ENCODE measurements at places on chromosomes 11 and 22. TPM values are rescaled to one million over a fixed set of nuclear protein-coding genes. Genes with fewer than 3 reads are reported as not detected.

Gene NRXN2
- total RNA-seq = 10.2 TPM

Gene TMPRSS13
- total RNA-seq = 0.58 TPM

Gene CFAP300
- 2.7 TPM for total RNA-seq

Gene IGLL5
- not detected for total RNA-seq

Gene ZFTA
- 20.2 TPM for total RNA-seq

DNA sequence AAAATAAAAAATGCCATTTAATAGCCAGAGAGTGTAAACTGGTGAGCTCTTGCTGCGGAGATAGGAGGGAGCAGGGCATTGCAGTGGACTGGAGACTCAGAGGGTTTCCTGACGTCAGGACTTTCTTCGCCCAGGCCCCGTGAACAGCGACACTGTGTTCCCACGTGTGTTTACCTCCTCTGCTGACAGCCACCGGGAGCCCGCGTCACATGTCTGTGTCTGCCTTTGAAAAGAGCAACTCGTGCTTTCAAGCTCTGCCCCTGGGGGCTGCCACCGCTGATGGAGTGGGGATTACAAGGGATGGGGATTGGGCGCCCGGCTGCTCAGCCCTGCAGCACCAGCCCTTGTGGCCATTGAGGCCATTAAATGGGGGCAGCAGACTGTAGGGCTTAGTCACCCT is 3.3 kb downstream of the TANGO2 start:
- H3K27me3 ChIP-seq = no peaks in the 10 kb centered on the region
- no peak for DNase-seq
- no peak overlapping the region for H3K4me3 ChIP-seq

GRCh38 chr11:551596-551995 is 8.9 kb downstream of the LMNTD2 start:
- no peak for DNase-seq
- peaks cover 24% of the 10 kb centered on the region for H3K27me3 ChIP-seq
- H3K4me1 ChIP-seq = no peaks in the 10 kb centered on the region

- DNase-seq = no peak
- peaks cover 17% of the 10 kb centered on the region for H3K4me1 ChIP-seq
- no peaks in the 10 kb centered on the region for H3K27me3 ChIP-seq
- H3K4me3 ChIP-seq = no peak overlapping the region
- H3K27ac ChIP-seq = no peak overlapping the region
These were observed 1.2 kb upstream of the CCDC117 start for GRCh38 chr22:28771195-28771791.

DNA sequence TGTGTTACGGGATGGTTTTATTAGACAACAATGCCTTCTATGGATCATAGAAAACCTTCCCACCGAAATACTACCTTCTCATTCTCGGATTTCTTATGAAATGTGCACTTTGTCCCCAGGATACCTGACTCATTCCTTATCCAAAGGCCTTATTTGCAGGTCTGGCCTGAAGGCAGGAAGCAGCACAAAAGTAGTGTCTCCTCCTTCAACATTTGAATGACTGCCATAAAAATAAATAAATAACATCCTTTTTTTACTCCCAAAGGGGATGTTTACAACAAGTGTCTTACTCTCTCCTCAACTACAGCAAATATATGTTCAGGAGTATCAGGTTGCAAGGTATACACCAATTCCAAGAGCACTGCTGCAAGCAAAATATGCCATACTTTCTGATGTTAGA is 41.6 kb upstream of the PAK1 start:
- no peak for DNase-seq
- no peak overlapping the region for H3K27ac ChIP-seq
- H3K27me3 ChIP-seq = no peaks in the 10 kb centered on the region
- H3K4me1 ChIP-seq = no peaks in the 10 kb centered on the region
- no peak overlapping the region for H3K4me3 ChIP-seq
- no peaks in the 10 kb centered on the region for H3K36me3 ChIP-seq

DNA sequence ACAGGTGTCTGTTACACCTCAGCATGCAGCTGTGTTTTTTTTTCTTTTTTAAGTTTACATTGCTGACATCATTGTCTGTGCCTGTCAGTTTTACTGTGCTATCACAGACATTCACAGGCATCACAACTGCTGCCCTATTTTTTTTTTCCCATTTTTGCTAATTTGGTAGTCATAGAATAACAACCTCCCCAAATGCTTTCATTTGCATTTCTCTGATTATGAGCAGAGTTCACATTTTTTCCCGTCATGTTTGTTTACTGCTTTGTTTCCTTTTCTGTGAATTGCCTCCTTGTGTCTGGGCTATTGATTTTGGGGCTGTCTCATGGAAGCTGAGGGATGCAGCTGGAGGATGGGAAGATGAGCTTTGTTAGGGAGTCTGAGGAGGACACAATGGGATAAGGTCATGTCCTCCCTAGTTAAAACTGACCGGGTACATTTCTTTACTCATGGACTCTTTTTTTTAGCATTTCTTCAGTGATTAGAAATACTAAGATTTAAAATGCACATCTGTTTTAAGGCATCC is 155.1 kb downstream of the LDLRAD3 start:
- no peaks in the 10 kb centered on the region for H3K36me3 ChIP-seq
- DNase-seq = no peak
- H3K4me3 ChIP-seq = no peak overlapping the region
- H3K4me1 ChIP-seq = no peaks in the 10 kb centered on the region
- H3K27ac ChIP-seq = no peak overlapping the region
- no peaks in the 10 kb centered on the region for H3K27me3 ChIP-seq

DNA sequence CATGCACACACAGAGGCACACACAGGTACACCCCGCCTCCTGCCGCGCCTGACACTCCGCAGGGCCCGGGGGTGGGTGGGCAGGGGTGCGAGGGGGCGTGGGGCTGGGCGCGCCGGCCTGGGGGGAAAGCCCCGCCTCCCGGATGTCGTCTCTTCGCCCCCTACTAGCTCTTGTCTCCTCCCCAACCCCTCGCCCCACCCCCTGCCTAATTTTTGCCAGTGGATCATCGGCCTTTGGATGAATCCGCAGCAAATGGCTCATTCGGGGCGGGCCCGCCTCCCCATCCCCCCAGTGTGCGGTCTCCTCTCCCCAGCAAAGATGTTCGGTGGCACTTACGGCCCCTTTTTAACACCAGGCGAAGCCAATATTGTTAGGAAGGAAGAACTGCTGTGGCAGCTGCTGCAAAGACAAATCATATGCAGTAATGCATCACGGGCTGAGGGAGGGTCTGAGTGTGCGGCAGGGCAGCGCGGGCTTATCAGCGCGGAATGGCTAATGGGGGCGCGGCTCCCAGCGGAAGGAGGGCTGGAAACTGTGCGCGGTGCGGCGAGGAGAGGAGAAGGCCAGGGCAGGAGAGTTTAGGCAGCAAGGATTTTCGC is 13.4 kb upstream of the NECTIN1 start:
- H3K36me3 ChIP-seq = no peaks in the 10 kb centered on the region
- no peak overlapping the region for H3K4me3 ChIP-seq
- peaks cover 25% of the 10 kb centered on the region for H3K27me3 ChIP-seq
- no peak overlapping the region for H3K27ac ChIP-seq
- no peak for DNase-seq

DNA sequence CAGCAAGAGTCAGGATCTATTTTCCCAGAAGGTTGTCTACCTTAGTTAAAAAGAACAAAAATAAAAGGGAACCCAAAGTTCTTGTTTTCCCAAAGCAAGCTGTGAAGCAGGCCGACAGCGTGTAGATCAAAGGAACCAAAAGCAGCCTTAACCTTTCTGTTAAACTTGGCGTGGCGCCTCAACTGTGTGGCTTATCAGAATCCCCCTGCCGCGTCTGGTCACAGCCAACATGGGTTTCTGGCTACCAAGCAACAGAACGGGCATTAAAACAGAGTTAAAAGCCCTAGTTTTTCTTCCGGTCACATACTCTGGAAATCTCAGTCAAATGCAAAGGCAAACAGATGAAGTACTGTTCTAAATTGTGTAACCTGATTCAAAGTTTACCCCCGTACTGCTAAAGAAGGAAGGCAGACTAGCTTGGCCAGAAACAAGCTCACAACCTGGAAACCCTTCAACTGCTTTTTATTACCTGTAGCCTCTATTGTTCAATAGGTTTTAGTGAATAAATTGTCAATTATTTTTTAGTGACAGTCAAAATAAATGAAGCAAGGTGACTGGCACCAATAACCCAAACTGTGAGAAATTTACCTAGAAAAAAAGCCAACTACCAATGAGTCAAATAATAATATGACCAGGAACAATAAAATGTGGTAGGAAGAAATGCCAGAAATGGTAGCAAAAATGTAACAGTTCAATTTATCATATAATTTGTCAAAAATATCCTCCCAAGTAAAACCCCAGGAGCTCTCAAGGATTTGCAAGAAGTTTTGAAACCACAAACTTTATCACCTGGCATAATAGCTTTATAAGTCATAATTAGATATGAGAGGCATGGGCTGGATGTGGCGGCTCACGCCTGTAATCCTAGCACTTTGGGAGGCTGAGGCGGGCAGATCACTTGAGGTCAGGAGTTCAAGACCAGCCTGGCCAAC is 21.4 kb downstream of the CHKA start:
- H3K27ac ChIP-seq = peak overlapping the region; percentile 78
- no peaks in the 10 kb centered on the region for H3K36me3 ChIP-seq
- peaks cover 34% of the 10 kb centered on the region for H3K4me1 ChIP-seq
- DNase-seq = peak; percentile 58
- H3K4me3 ChIP-seq = no peak overlapping the region

DNA sequence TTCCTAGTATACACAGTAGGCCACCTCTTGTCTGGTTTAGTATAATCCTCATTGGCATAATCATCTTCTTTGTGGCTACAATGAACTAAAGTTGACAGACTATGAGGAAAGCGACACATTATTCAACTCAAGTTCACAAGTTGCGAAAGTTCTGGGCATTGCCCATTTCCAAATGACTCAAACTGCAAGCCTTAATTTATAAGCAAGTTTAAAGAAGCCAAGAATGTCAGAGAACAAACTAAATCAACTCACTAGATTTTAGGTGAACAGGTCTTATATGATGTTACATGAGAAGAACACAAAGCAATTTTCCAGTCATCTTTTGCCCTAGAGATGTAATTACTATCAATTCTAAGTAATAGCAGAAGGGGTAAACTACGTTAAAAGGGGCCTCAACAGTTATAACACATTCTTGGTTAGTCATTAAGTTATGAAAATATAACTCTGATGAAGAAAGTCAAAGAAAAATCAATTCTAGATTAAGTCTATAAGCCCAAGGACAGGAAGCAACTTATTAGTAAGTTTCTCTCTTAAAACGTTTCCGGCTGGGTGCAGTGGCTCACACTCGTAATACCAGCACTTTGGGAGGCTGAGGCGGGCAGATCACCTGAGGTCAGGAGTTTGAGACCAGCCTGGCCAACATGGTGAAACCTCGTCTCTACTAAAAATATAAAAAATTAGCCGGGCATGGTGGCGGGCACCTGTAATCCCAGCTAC is 21.5 kb downstream of the PICALM start:
- H3K27ac ChIP-seq = no peak overlapping the region
- no peaks in the 10 kb centered on the region for H3K36me3 ChIP-seq
- H3K27me3 ChIP-seq = no peaks in the 10 kb centered on the region
- DNase-seq = no peak
- H3K4me1 ChIP-seq = peaks cover 4% of the 10 kb centered on the region
- no peak overlapping the region for H3K4me3 ChIP-seq

- no peaks in the 10 kb centered on the region for H3K27me3 ChIP-seq
- H3K4me3 ChIP-seq = peak overlapping the region; percentile 59
- peak; percentile 74 for DNase-seq
- no peaks in the 10 kb centered on the region for H3K36me3 ChIP-seq
These were observed 650 bp upstream of the MAPK11 start for GRCh38 chr22:50270666-50271394.

- H3K27ac ChIP-seq = peak within 1 kb of the TSS; percentile 83
- H3K36me3 ChIP-seq = no peaks in the 10 kb centered on the region
- H3K4me1 ChIP-seq = peaks cover 5% of the 10 kb centered on the region
- H3K4me3 ChIP-seq = peak within 1 kb of the TSS; percentile 98
- no peaks in the 10 kb centered on the region for H3K27me3 ChIP-seq
These were observed at the start of gene ZW10 for GRCh38 chr11:113773416-113774173. TSS of gene ZW10 (minus strand) at chr11:113773692. CDS start at chr11:113773666, 26 bp downstream.

DNA sequence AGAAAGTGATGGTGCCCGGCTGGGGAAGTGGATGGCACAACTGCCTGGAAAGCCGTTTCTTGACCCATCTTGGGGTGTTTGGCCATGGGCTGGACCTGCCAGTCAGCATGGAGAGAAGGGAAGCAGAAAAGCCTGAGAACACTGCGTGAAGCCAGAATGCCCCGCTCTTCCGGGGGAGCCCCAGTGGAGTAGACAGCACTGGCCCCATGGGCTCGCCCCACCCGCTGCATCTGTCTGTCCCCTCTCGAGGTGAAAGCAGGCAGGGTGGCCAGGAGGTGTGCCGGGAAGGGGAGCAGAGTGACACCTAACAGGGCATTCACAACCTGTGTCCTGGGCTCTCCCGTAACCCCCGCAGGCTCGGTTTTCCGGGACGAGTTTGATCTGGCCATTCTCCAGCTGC is 57.1 kb upstream of the TBCEL start:
- no peaks in the 10 kb centered on the region for H3K27me3 ChIP-seq
- H3K27ac ChIP-seq = no peak overlapping the region
- H3K36me3 ChIP-seq = no peaks in the 10 kb centered on the region
- no peaks in the 10 kb centered on the region for H3K4me1 ChIP-seq
- no peak for DNase-seq

- no peaks in the 10 kb centered on the region for H3K36me3 ChIP-seq
- H3K27me3 ChIP-seq = no peaks in the 10 kb centered on the region
- peak; percentile 80 for DNase-seq
- no peaks in the 10 kb centered on the region for H3K4me1 ChIP-seq
- no peak overlapping the region for H3K27ac ChIP-seq
These were observed 24.6 kb upstream of the SMIM38 start for GRCh38 chr11:69131121-69131566.

- no peaks in the 10 kb centered on the region for H3K36me3 ChIP-seq
- H3K27me3 ChIP-seq = no peaks in the 10 kb centered on the region
- peaks cover 18% of the 10 kb centered on the region for H3K4me1 ChIP-seq
- no peak for DNase-seq
- H3K4me3 ChIP-seq = no peak overlapping the region
- H3K27ac ChIP-seq = no peak overlapping the region
These were observed 23.5 kb downstream of the SUN2 start for GRCh38 chr22:38732251-38732815.

- DNase-seq = no peak
- no peaks in the 10 kb centered on the region for H3K27me3 ChIP-seq
- H3K4me3 ChIP-seq = no peak overlapping the region
- no peak overlapping the region for H3K27ac ChIP-seq
- no peaks in the 10 kb centered on the region for H3K36me3 ChIP-seq
These were observed 68.1 kb upstream of the LMO2 start for GRCh38 chr11:33959855-33960400.

- H3K4me1 ChIP-seq = no peaks in the 10 kb centered on the region
- H3K4me3 ChIP-seq = no peak overlapping the region
- no peak for DNase-seq
- H3K27me3 ChIP-seq = no peaks in the 10 kb centered on the region
These were observed 205.3 kb downstream of the MN1 start for GRCh38 chr22:27596133-27596870.

All from adrenal gland (tissue), 19 donors.